ENCODE measurements at places on chromosomes 2 and 18. TPM values are rescaled to one million over a fixed set of nuclear protein-coding genes. Genes with fewer than 3 reads are reported as not detected.

- no peak overlapping the region for H3K4me3 ChIP-seq
- H3K4me1 ChIP-seq: no peaks in the 10 kb centered on the region
- DNase-seq: no peak
- H3K27me3 ChIP-seq: no peaks in the 10 kb centered on the region
- H3K36me3 ChIP-seq: no peaks in the 10 kb centered on the region
These were observed 364.2 kb downstream of the ZNF516 start for GRCh38 chr18:76130845-76131244.

- no peaks in the 10 kb centered on the region for H3K36me3 ChIP-seq
- H3K4me1 ChIP-seq: peaks cover 12% of the 10 kb centered on the region
- DNase-seq: peak; percentile 25
- peak overlapping the region; percentile 82 for H3K4me3 ChIP-seq
These were observed 597 bp downstream of the RNF103 start for GRCh38 chr2:86623043-86623493.

GRCh38 chr2:236688563-236689392, 119.2 kb downstream of the ACKR3 start:
- H3K4me1 ChIP-seq: no peaks in the 10 kb centered on the region
- no peaks in the 10 kb centered on the region for H3K27me3 ChIP-seq
- H3K4me3 ChIP-seq: no peak overlapping the region
- no peaks in the 10 kb centered on the region for H3K36me3 ChIP-seq
- DNase-seq: no peak

- H3K4me3 ChIP-seq: no peak overlapping the region
- no peak for DNase-seq
- H3K4me1 ChIP-seq: no peaks in the 10 kb centered on the region
- H3K36me3 ChIP-seq: no peaks in the 10 kb centered on the region
These were observed 103.3 kb downstream of the MDH1 start for GRCh38 chr2:63692002-63692606.

GRCh38 chr2:144512891-144513351, 7.0 kb downstream of the ZEB2 start:
- no peak overlapping the region for H3K4me3 ChIP-seq
- peak overlapping the region; percentile 94 for H3K27ac ChIP-seq
- H3K4me1 ChIP-seq: peaks cover 40% of the 10 kb centered on the region
- no peaks in the 10 kb centered on the region for H3K36me3 ChIP-seq
- no peak for DNase-seq

DNA sequence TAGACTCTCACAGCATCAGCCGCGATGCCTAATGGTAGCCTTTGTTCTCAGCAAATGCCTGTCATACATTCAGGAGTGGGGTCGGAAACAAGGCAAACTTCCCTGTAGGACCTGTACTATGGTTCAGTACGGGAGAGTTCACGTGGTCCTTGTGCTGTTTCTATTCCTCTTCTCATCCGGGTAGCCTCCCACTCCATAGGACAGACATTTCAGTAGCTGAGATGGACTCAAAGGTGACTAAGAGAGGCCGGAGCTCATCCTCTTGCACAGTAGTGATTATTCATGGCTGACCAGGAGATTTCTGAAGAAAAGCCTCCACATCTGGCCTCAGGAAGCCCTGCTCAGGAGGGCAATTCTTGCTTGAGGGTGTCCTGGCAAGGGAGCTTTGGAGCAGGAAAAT, 117.8 kb upstream of the SPRED2 start:
- no peak for DNase-seq
- H3K4me3 ChIP-seq: no peak overlapping the region
- H3K27ac ChIP-seq: no peak overlapping the region
- no peaks in the 10 kb centered on the region for H3K27me3 ChIP-seq
- H3K36me3 ChIP-seq: no peaks in the 10 kb centered on the region

DNA sequence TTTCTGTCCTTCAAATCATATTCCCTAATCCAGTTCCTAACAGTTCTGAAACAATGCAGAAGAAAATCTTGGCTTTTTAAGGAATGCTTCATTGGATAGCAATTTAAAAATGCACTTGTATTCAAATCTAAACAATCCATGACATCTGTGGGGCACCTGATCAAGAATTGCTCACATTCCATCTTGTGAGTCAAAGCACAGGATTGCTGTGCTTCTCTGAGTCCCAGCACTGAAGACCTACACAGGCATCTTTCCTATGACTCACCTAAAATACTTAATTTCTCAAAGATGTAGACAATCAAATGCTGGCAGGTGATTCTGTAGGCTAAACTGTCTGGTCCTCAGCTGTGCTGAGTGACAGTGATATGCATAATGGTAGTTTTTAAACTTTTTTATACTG, 10.1 kb upstream of the ATP8B1 start:
- no peaks in the 10 kb centered on the region for H3K36me3 ChIP-seq
- no peaks in the 10 kb centered on the region for H3K27me3 ChIP-seq
- H3K4me1 ChIP-seq: no peaks in the 10 kb centered on the region
- no peak for DNase-seq

- no peaks in the 10 kb centered on the region for H3K27me3 ChIP-seq
- no peak overlapping the region for H3K27ac ChIP-seq
- no peak overlapping the region for H3K4me3 ChIP-seq
- H3K4me1 ChIP-seq: no peaks in the 10 kb centered on the region
- no peak for DNase-seq
These were observed 77.4 kb upstream of the ARHGAP28 start for GRCh38 chr18:6652098-6652497.

GRCh38 chr2:131584380-131584779, 56.7 kb downstream of the CCDC74A start:
- no peak for DNase-seq
- H3K4me1 ChIP-seq: no peaks in the 10 kb centered on the region
- H3K36me3 ChIP-seq: no peaks in the 10 kb centered on the region
- H3K27ac ChIP-seq: no peak overlapping the region
- H3K27me3 ChIP-seq: no peaks in the 10 kb centered on the region
- no peak overlapping the region for H3K4me3 ChIP-seq

- H3K27me3 ChIP-seq: no peaks in the 10 kb centered on the region
- no peak overlapping the region for H3K27ac ChIP-seq
- H3K4me1 ChIP-seq: no peaks in the 10 kb centered on the region
These were observed 230.3 kb downstream of the SLC4A3 start for GRCh38 chr2:219857751-219858150.

- no peak overlapping the region for H3K4me3 ChIP-seq
- H3K4me1 ChIP-seq: no peaks in the 10 kb centered on the region
- H3K27ac ChIP-seq: no peak overlapping the region
- H3K36me3 ChIP-seq: no peaks in the 10 kb centered on the region
- no peak for DNase-seq
These were observed 306.2 kb downstream of the PRKCE start for GRCh38 chr2:45957533-45958227.

DNA sequence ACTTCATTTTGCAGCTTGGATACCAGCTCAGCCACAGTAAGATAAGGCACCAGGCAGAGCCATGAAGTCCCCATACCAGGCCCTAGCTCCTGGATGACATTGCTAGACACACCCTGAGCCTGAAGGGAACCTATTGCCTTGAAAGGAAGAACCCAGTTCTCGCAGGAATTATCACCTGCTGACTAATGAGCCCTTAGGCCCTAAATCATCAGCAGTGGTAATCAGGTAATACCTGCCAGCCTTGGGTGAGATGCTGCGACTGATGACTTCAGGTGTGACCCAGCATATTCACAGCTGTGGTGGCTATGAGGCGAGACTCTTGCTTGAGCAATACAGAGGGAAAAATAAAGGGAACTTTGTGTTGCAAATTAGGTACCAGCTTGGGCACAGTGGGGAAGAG, 24.9 kb downstream of the CLK1 start:
- H3K36me3 ChIP-seq: no peaks in the 10 kb centered on the region
- no peaks in the 10 kb centered on the region for H3K27me3 ChIP-seq
- H3K4me3 ChIP-seq: no peak overlapping the region
- H3K4me1 ChIP-seq: no peaks in the 10 kb centered on the region
- DNase-seq: no peak
- no peak overlapping the region for H3K27ac ChIP-seq

- no peaks in the 10 kb centered on the region for H3K36me3 ChIP-seq
- H3K27ac ChIP-seq: no peak overlapping the region
- H3K4me1 ChIP-seq: no peaks in the 10 kb centered on the region
- DNase-seq: no peak
- no peak overlapping the region for H3K4me3 ChIP-seq
- no peaks in the 10 kb centered on the region for H3K27me3 ChIP-seq
These were observed 120.8 kb downstream of the MCFD2 start for GRCh38 chr2:46794693-46795317.

- H3K4me3 ChIP-seq: no peak overlapping the region
- no peaks in the 10 kb centered on the region for H3K27me3 ChIP-seq
- no peak overlapping the region for H3K27ac ChIP-seq
- no peaks in the 10 kb centered on the region for H3K36me3 ChIP-seq
These were observed 117.6 kb upstream of the APCDD1 start for GRCh38 chr18:10336749-10337350.

- DNase-seq: no peak
These were observed 432.6 kb downstream of the SATB2 start for GRCh38 chr2:199025146-199025545.

- H3K36me3 ChIP-seq: no peaks in the 10 kb centered on the region
- DNase-seq: no peak
- H3K4me3 ChIP-seq: no peak overlapping the region
- H3K27me3 ChIP-seq: no peaks in the 10 kb centered on the region
These were observed 56.3 kb downstream of the GREB1L start for GRCh38 chr18:21298351-21298750.

- no peaks in the 10 kb centered on the region for H3K4me1 ChIP-seq
- H3K27ac ChIP-seq: no peak overlapping the region
- no peak for DNase-seq
- H3K4me3 ChIP-seq: no peak overlapping the region
- H3K27me3 ChIP-seq: no peaks in the 10 kb centered on the region
These were observed 64.5 kb downstream of the DYSF start for GRCh38 chr2:71517851-71518250.

- DNase-seq: no peak
- H3K4me3 ChIP-seq: no peak overlapping the region
- no peak overlapping the region for H3K27ac ChIP-seq
- H3K36me3 ChIP-seq: no peaks in the 10 kb centered on the region
- no peaks in the 10 kb centered on the region for H3K27me3 ChIP-seq
These were observed 335.7 kb downstream of the GRB14 start for GRCh38 chr2:164285576-164285975.

DNA sequence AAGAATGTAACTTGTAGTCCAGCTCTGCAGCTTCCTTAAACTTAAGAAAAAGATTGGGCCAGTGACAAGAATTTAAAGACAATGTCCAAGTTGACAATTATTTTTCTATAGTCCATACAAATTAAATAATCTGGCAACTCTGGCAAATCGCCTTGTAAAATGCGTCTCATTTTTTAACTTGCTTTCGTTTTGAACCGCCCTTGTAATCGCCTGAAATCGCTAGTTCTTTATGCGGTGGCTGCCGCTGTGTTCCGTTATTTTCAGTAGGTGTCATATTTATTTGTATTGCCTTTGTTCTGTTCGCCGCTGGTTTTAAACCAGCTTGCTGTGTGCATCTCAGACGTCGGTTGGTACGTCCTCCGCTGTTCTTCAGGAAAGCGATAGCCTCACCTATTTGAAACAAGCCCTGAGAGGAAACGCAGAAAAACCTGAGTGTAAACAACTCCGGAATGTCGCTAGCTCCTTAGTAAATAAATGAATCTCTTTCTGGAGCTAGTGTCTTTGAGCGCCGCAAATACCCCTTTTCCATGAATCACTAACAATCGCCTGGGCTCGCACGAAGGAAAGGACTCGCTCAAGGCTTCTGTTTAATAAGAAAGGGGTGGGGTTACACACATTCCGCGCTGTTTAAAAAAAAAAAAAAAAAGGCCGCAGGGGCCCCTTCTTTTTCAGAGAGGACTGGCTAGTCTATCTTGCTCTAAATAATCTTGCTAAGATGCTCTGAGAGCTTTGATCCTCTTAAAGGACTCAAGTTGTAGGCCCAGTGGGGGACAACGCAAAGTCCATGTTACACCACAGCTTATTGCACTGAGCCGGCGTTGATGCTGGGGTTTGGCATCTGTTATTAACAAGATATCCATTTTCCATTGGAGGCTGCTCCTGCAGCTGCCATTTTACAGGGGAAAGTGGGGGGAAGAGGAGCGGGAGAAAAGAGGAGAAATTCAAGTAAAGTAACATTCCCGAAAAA, 3.0 kb downstream of the HOXD8 start:
- no peak overlapping the region for H3K27ac ChIP-seq
- H3K27me3 ChIP-seq: peaks cover 89% of the 10 kb centered on the region
- H3K36me3 ChIP-seq: no peaks in the 10 kb centered on the region
- DNase-seq: no peak
- peak overlapping the region; percentile 37 for H3K4me3 ChIP-seq
- peaks cover 35% of the 10 kb centered on the region for H3K4me1 ChIP-seq

DNA sequence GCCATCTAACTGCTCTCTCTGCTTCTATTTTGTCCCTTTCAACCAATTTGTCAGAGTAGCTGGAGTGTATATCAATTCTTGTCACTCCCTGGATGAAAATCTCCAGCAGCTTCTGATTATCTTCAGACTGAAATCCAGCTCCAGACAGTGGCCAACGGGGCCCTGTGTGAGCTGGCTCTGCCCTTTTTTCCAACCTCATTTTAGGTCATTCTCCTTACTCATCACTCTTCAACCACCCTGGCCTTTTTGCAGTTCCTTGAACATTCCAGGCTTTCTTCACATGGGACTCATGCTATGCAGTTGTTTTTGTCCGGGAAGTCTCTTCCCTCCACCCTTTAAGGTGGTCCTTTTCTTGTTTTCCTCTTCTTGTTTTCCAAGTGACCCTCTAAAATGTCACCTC, 15.4 kb upstream of the FAP start:
- no peaks in the 10 kb centered on the region for H3K27me3 ChIP-seq
- H3K36me3 ChIP-seq: no peaks in the 10 kb centered on the region
- DNase-seq: no peak

GRCh38 chr2:173657996-173658717, 303.5 kb downstream of the CDCA7 start:
- H3K4me3 ChIP-seq: no peak overlapping the region
- no peaks in the 10 kb centered on the region for H3K27me3 ChIP-seq
- DNase-seq: no peak
- no peaks in the 10 kb centered on the region for H3K36me3 ChIP-seq
- no peaks in the 10 kb centered on the region for H3K4me1 ChIP-seq
- H3K27ac ChIP-seq: no peak overlapping the region

- H3K4me3 ChIP-seq: no peak overlapping the region
- no peaks in the 10 kb centered on the region for H3K4me1 ChIP-seq
- H3K27ac ChIP-seq: no peak overlapping the region
- no peaks in the 10 kb centered on the region for H3K27me3 ChIP-seq
These were observed 61.4 kb downstream of the CPS1 start for GRCh38 chr2:210617732-210618330.

DNA sequence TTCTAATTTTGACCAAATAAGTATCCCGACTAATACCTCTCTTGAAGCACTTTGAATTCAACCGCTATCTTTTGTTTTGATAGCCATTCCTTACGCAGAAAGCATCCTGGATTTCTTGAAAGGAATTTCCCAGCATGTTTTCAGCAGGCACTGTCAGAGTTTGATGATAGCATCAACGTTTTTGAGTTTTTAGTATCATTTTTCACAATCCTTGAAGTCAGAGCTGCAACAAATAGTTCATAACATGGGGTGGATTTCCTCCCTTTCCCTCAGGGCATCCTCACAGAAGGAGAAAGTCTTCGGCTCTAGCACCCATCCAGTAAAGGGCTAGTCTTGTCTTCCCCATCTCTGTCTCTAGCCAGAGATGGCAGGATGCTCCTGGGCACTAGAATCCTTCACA, 46.2 kb downstream of the ANKRD44 start:
- H3K4me3 ChIP-seq: peak overlapping the region; percentile 16
- no peak for DNase-seq
- H3K27ac ChIP-seq: no peak overlapping the region
- no peaks in the 10 kb centered on the region for H3K27me3 ChIP-seq
- no peaks in the 10 kb centered on the region for H3K36me3 ChIP-seq
- H3K4me1 ChIP-seq: peaks cover 84% of the 10 kb centered on the region

CELF4 gene
- not detected for total RNA-seq

CRYGC gene
- total RNA-seq: not detected

AP1S3 gene
- 16.9 TPM for total RNA-seq

FAM110C gene
- 0.48 TPM for total RNA-seq

GBX2 gene
- total RNA-seq: not detected

CNGA3 gene
- not detected for total RNA-seq

KLHL41 gene
- 0.27 TPM for total RNA-seq

MATN3 gene
- total RNA-seq: not detected
